ENCODE measurements at places on chromosomes 2 and 18.

DNA sequence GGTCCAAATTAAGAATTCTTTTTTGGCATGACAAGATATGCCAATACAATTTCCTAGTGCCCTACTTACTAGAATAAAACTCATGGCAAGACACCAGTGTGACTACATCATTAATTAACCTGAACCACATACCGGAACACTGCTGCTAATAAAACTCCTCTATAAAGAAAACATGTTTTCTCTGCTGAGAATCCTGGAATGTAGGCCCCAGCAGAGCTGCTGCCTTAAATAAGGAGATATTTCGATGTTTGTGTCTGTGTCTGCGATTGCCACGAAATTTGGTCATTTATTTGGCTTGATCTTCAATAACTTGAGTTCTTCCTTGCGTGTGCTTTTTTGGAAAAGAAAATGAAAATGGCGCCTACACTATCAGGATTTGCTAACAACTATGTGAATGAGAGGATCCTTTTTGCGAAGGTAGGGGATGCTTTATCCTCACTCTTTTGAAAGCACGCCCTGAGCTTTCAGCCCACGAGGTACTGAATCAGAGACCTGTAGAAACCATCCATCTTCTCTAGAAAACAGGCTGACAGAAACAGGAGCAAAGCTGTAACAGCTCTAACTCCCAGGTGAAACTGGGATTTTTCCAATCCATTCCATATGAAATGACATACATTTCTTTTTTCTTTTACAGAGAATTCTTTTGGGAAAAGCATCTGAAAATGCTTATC, 27.0 kb downstream of the KLF7 start:
- no peak for DNase-seq

DNA sequence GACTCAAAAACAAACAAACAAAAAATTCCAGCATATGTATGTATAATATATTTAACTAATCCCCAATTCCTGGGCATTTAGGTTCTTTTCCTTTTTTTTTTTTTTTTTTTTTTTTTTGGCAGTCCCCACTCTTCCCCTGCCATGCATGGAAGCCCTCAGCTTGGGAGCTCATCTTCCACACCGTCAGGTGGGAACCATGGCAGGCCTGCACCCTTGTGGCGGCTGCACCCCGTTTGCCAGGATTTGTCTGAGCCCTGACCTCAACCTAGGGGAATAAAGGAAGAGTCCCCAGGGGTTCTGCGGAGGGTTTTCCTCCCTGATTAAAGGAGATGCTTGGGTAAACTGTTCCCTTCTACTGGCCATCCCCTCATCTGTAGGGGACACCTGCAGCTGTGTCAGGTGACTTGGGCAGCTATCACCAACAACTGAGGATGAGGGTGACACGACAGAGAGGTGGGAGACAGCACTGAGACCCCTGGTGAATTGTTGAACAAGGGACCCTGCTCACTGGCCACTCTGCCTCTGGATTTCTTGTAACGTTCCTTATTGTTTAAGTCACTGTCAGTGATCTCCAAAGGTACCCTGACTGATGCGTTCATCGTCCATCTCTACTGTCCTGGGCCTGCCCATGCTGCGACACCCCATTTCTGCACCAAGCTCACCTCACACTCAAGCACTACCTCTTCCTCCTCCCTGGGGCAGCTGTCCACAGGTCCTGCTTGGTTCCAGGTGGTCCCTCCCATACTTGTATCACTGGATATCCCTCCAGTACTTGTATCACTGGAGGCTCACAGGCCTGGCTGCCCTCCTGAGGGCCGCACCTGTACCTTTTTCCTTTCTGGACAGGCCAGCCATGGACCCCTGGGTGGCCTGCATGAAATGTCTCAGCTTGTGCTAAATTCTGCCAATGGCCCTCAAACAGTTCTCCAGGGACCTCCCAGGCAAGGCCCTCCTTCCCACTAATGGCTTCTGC, 14.5 kb downstream of the TMEM185B start:
- DNase-seq = no peak

GRCh38 chr2:107469437-107469995, 357.2 kb upstream of the RGPD4 start:
- DNase-seq = no peak

GRCh38 chr18:28372186-28372585, 195.3 kb upstream of the CDH2 start:
- no peak for DNase-seq

- no peak for DNase-seq
Observed at GRCh38 chr2:62998949-62999348, 51.7 kb upstream of the OTX1 start.

DNA sequence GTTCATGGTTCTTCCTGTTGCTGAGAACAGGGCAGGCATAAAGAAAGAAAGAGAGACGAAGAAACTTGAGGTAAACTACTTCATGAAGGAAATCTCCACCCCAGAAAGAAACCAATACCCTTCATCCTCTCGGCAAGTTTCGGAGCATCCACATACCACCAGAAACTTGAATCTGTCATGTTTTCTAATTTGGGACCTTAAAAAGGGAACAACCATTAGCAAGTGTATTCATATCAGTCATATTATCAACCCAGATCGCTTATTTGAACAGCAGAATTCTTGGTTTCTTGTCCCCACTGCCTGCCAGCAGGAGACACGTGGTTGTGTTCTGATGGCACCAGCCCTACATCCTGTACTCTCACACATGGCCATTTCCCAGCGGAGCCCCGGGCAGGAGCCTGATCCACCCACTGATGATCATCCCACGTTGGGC, 53.2 kb upstream of the FZD7 start:
- DNase-seq = no peak

DNA sequence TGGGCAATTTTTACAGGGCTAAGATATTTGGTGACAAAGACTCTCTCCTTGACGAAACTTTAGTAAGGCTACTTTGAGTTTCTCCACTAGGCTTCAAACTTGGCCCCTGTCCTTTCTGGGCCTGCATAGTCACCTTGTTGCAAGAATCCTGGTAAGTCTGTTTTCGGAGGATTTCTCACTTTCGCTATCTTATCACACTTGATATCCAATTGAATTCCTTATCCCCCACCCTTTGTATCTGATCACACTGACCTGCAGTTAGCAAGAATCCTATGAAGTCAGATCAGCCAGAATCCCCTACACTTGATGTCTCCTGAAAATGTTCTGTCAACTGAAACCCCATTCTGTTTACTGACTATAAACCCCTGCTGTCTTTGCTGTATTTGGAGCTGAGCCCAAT, 499.8 kb upstream of the GCFC2 start:
- no peak for DNase-seq

- DNase-seq = peak; percentile 45
Observed at GRCh38 chr2:31248139-31248538, 14.2 kb downstream of the EHD3 start.

GRCh38 chr2:26414311-26414710, 12.6 kb downstream of the DRC1 start:
- no peak for DNase-seq

DNA sequence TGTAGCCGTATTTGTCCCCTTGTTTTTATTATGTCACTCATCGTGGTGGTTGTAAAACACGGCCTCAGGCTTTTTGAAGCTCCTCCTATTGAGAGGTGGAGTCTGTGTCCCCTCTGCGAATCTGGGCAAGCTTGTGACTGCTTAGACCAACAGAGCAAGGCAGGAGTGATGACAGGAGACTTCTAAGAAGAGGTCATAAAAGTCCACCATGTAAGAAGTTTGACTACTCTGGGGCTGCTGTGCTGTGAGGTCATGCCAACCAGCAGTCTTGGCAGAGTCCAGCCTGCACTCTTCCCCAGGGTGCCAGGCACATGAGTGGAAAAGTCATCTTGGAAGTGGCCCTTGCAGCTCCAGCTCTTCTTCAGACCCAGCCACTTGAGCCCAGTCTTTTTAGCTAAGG, 83.8 kb upstream of the SPTBN1 start:
- no peak for DNase-seq

- DNase-seq = no peak
Observed at GRCh38 chr2:228082571-228082970, 98.9 kb downstream of the SPHKAP start.

GRCh38 chr2:216391401-216391800, 19.1 kb upstream of the MARCHF4 start:
- no peak for DNase-seq

- DNase-seq = no peak
Observed at GRCh38 chr2:191170773-191171172, 20.0 kb upstream of the STAT4 start.

DNA sequence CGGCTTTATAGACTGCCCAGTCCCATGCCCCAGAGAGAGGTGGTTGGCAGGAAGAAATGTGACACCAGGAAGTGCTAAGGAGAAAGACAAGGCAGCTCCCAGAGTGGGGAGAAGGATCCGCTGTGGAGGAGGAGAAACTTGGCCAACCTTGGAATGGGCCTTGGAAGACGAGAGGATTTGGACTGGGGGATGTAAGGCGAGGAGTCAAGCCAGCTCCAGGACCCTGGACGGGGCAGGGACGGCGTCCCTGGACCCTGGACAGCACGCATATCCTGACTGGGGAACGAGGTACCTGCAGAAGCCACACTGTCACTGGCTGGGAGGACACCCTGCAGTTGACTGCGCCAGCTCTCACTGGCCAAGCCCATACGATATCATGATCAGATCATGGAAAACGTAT, 153.4 kb downstream of the BCL2 start:
- no peak for DNase-seq

DNA sequence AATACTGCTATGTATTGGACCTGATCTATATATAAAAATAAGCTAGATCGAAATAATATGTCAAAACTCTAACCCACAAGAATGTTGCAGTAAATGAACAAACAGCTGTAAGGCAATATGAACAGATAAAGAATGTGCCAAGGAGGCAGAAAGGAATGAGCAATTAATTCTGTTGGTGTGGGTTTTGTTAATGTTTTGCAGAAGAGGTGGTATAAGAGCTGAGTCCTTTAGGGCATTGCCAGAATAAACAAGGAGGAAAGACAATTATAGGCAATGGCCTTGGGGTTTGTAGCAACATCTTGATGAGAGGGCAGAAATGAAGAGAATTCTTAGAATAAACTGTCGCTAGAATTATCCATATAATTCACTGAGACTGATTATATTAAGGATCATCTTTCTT, 240.9 kb upstream of the GULP1 start:
- no peak for DNase-seq

DNA sequence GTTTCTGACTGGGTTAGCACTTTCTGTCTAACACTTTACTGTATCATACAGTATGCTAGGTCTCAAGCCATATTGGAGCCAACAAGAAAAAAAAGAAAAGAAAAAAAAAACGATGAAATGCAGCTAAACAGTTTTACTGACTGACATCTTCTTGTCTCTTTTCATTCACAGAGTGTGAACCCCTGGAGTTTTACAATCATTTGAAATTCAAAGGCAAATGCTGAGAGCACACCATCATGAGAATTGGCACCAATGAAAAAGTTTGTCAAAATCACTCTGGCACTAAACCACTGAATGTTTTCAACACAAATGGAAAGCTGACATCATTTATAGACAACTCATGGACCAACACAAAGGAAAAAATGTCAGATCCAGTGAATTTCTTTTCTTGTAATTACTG, 513.3 kb downstream of the LRRTM4 start:
- DNase-seq = no peak

GRCh38 chr2:181120625-181121024, 140.2 kb downstream of the UBE2E3 start:
- no peak for DNase-seq

GRCh38 chr18:58216071-58216481, 172.1 kb downstream of the NEDD4L start:
- DNase-seq = no peak

- DNase-seq = peak; percentile 60
Observed at GRCh38 chr2:74881626-74882298, 47.8 kb downstream of the HK2 start.

DNA sequence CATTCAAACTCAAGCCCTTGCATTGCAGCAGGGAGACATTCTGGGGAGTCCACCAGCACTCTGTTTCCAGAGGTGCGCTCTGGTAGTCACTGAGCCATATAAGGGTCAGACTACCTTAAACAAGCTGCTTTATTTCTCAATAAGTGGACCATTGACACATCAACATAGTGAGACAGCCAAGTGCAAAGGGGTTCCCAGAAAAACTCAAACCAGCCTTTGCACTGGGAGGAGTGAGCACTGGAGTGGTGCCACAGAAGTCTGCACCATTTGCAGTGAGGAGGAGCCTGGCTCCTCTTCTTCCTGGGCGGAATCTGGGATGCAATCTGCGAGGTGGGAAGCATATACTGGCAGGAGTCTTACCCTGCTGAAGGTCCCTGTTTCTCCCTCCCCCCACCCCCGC, 86.4 kb downstream of the OSR1 start:
- DNase-seq = no peak

GRCh38 chr2:234252772-234253171, 202.3 kb downstream of the SPP2 start:
- DNase-seq = no peak

DNA sequence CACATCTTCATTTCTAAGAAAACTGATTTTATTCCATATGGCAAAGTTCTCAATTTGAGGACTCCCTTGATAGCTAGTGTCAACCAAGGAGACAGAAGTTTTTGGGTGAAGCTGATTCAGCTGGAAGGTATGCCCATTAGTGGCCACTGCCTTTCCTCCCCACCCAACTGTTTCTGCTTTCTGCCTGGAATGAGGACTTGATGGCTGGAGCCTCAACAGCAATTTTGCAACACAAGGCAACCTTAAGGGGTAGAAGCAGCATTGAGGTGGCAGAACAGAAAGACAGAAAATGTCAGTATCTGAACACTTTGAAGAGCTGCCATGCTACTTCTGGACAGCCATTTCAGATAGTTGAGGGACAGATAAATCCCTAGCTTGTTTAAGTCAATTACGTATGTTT, 47.0 kb downstream of the INHBB start:
- DNase-seq = no peak

GRCh38 chr18:74291472-74291770, 342 bp downstream of the CYB5A start:
- no peak for DNase-seq

- peak; percentile 80 for DNase-seq
Observed at GRCh38 chr2:240467149-240467642, 31.7 kb downstream of the GPC1 start.

DNA sequence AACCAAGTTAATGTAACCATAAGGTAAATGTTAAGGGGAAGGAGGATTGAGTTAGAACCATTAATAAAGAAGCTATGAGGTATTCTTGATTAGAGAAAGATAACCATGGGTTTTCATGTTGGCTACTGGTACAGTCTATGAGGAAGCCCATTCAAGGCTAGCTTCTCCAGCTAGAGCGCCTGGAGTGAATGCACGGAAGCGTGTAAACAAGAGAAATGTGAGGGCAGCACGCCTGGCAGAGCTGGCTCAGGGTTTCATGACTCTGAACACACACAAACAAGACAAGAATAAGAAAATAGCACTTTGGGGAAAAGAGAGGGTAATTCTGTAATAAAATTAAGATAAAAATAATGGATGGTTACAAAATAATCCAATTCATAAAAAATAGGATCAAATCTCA, 255.3 kb downstream of the PDE11A start:
- DNase-seq = no peak

GRCh38 chr18:8912348-8913326, 189.9 kb upstream of the NDUFV2 start:
- DNase-seq = no peak

GRCh38 chr2:1756456-1756855, 12.1 kb upstream of the PXDN start:
- DNase-seq = peak; percentile 85

Measured in mesenteric fat pad (tissue), 1 donor.